ENCODE measurements at places on chromosomes 7 and 10.

- no peak for DNase-seq
Measured at GRCh38 chr7:158563911-158564662, 23.5 kb downstream of the PTPRN2 start.

DNA sequence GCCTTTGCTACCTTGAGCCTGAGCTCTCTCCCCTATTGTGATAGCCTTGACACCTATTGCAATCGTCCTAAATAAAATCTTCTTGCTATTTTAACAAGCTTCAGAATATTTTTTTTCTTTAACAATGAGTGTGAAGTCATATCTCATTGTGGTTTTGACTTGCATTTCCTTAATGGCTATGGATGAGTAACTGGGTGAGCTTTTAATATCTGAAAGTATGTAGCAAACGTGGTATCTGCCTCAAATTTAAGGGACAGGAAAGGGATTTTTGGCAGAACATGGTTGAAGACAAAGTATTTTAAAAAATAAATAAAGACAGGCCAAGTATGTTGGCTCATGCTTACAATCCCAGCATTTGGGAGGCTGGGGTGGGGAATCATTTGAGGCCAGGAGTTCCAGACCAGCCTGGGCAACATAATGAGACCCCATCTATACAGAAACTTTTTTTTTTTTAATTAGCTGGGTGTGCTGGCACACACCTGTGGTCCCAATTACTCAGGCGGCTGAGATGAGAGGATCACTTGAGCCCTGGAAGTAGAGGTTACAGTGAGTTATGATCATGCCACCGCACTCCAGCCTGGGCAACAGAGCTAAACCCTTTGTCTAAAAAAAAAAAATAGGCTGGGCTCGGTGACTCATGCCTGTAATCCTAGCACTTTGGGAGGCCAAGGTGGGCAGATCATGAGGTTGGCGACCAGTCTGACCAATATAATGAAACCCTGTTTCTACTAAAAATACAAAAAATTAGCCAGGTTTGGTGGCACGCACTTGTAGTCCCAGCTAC, 319.3 kb upstream of the NRP1 start:
- DNase-seq: no peak

DNA sequence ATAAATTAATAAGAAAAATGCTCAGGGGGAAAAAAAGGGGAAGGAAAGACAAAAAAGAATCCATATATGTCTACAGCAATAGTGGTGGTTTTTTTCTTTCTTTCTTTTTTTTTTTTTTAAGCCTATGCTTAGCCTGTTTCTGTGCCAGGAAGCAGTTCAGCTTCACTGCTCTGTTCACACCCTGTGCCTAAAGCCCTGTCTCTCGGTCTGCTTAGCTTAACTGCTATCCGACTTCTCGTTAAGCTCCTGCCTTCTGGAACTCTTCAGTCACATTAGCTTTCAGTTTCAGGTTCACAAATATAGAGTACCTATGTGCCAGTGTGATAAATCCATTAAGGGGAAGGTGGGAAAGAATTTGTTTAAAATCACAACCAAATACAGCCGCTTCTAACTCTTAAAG, 26.5 kb upstream of the NRG3 start:
- DNase-seq: no peak

DNA sequence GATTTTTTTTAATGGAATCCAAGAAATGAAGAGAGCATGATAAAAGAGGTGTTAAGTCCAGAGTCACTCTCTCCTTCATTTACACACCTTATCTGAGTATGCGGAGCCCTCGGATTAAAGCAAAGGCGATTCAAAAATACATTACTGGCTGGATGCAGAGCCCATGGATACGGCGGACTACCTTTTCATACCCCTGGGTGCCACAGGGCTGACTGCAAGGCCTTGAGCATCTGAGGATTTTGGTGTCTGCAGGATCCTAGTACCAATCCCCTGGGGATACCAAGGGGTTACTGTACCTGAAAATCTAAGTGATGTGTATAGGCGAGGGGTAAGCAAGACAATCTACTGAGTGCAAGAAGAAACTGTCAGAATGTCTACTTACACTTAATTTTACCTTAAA, 20.5 kb downstream of the PIP4K2A start:
- no peak for DNase-seq

DNA sequence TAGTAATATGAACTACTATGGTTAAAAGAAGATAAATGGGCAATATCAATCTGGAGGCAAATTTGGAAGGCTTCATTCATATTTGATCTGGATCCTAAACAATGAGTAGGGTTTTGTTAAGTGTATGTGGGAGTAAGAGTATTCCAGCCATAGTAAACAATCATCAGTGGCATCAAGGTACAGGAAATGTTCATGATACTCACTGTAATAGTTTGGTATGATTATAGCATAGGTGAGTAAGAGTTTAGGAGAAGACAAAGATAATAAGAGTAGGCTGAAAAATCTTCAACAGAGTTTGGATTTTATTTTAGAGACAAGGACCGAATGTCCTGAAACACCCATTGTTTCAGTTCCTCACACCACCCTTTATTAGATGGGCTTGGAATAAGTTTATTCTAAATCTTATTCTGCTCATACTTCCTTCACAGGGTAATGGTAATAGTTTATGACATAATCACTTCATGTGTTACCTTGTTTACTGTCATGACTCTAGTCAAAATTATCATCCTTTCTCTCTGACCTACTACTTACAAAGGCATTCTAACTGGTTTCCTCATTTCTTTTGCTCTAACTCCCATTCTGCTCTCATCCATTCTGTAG, 38.9 kb downstream of the BRAF start:
- DNase-seq: no peak

DNA sequence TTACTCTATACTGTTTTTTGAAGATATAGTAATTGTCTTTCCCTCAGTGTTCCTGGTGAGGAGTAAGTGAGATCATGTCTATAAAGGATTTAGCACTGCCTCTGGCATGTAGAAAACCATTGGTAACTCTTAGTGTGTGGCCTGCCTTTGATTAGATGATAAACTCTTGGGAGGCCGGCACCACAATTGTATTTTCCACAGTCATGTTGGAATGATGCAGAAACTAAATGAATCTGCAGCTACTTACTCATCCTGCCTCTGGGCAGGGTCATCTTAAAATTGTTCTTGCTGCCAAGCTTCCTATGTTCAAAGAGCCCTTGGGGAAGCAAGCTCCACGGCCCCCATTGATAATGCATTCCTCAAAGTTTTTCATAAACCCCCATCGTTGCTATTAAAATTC, 204.6 kb downstream of the ANKRD7 start:
- no peak for DNase-seq

DNA sequence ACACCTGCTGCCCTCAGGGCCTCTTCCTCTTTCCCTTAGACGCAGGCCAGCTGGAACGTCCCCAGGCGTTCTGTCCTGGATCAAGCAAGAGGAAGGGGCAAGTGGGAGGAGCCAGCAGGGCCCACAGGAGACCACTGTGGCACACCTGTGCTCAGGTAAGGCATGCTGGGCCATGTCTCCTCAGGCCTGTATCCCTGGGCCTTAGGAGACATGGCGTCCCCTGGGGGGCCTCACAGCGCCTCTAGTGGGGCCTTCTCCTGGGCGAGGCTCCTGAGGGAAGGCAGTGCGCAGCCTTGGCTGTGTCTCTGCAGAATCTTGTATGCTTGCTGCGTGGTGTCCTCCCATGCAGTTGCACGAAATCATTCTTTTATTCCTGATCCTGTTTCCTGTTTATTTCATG, 31.3 kb downstream of the ZNF783 start:
- no peak for DNase-seq

- no peak for DNase-seq
Measured at GRCh38 chr7:112271162-112271561, 64.7 kb downstream of the ZNF277 start.

- no peak for DNase-seq
Measured at GRCh38 chr10:112059220-112059619, 124.3 kb downstream of the GPAM start.

Measured in activated naive CD8-positive, alpha-beta T cell treated with anti-CD3 and anti-CD28 coated beads, Interleukin-2, amount 50 U/mL, for 16 hours (primary cell).